ENCODE measurements at places on chromosomes 2 and 18.

GRCh38 chr2:42585779-42586178, 17.3 kb downstream of the MTA3 start:
- no peak for DNase-seq

DNA sequence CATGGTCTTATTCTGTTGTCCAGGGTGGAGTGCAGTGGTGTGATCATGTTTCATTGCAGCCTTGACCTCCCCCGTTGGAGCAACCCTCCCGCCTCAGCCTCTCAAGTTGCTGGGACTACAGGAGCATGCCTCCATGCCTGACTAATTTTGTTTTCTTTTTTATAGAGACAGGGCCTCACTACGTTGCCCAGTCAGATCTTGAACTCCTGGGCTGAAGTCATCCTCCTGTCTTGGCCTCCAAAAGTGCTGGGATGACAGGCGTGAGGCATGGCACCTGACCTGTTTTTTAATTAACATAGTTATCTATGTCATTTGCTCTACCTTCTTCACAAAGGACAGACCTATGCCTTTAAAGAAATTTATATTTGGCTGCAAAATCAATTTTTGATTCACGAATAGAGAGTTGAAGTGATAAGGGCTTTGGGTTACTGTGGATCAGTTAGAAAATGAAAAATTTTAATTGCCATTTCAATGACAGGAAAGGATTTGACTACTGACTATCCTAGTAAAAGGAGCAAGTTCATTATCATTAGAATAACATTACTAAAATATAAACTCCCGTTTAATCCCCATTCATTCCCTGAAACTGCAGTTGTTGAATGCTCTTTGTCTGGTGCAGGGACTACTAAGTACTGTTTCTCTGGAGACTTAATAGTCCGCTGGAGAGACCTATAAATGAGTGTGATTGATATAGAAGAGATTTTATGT, 3.7 kb downstream of the RNF138 start:
- no peak for DNase-seq

- no peak for DNase-seq
Observed at GRCh38 chr2:74493546-74493945, 5.9 kb downstream of the LBX2 start.

- no peak for DNase-seq
Observed at GRCh38 chr2:162053808-162054155, 20.2 kb downstream of the DPP4 start.

DNA sequence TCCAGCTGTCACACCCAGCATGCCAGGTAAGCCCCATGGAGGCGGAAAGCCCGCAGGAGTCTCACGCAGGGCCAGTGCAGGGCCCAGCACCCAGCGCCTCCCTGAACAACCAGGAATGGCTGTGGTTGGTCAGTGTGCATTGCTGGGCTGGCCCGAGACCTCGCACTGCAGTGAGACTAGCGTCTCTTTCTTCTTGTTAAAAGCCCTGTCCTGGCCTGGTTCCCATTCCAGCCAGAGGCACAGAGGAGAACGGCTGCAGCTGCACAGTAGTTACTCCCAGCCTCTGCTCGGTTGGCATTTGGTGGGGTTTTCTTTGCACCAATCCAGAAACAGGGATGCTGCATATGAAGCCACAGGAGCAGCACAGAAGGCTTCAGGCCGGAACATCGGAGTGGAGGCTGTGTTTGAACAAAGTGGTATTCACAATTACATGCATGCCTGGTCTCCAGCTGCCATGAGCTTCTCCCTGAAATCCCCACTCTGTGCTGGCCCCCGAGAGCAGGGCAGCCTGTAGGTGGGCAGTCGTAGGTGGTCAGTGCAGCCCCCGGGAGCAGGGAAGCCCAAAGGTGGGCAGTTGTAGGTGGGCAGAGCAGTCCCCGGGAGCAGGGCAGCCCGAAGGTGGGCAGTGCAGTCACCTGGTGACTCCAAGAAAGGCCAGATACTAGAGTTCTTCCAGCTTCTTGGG, 163.7 kb upstream of the PXDN start:
- peak; percentile 25 for DNase-seq

GRCh38 chr2:230178546-230179485, 41.0 kb downstream of the SP110 start:
- no peak for DNase-seq

- no peak for DNase-seq
Observed at GRCh38 chr2:34666821-34667220, 1067.7 kb upstream of the FAM98A start.

DNA sequence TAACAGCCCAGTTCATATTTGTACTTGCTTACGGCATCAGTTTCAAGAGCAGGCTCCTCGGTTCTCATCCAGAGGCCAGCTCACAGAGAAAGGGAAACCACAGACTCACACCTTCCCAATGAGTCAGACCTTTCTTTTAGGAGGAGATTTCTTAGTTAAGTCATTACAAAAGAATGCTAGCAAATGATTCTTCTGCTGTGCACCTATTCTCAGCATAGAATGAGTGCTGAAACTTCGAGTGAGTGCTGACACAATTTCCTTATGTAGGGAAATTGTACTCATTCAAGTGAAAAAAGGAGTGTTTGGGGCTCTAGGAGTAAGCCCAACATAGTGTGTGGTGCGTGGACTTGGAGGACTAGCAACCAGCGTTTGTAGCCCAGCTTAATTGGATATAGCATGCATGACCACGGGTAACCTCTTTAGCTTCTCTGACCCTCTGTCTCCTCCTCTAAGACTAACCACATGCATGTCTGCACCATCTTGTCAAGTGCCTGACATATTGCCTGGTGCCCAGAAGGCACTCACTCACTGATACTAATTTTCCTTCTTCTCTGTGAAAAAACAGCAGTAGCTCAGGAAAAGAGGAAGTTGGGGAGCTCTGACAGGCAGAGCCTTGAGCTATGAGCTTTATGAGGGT, 87.0 kb downstream of the ALPK2 start:
- peak; percentile 51 for DNase-seq

- DNase-seq, result no peak
Observed at GRCh38 chr2:88074854-88075292, 7.2 kb downstream of the SMYD1 start.

- no peak for DNase-seq
Observed at GRCh38 chr2:26681656-26682055, 10.9 kb upstream of the KCNK3 start.

DNA sequence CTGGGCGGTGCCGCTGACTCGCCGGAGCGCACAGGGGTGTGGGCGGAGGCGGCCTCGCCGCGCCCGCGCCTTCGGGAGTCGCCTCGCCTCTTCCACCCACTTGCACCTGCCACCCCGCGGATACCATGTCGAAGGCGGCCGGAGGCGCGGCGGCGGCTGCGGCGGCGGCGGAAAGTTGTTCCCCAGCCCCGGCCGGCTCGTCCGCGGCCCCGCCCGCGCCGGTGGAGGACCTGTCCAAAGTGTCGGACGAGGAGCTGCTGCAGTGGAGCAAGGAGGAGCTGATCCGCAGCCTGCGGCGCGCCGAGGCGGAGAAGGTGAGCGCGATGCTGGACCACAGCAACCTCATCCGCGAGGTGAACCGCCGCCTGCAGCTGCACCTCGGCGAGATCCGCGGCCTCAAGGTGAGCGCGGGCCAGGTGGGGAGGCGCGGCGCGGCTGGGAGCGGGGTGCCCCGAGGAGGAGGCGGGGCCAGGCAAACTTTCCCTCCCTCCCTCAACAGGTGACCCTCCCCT, 766 bp downstream of the CCDC85A start:
- no peak for DNase-seq

- peak; percentile 54 for DNase-seq
Observed at GRCh38 chr2:155714983-155715382, 617.5 kb downstream of the NR4A2 start.

- no peak for DNase-seq
Observed at GRCh38 chr18:22640281-22640842, 222.6 kb upstream of the CTAGE1 start.

DNA sequence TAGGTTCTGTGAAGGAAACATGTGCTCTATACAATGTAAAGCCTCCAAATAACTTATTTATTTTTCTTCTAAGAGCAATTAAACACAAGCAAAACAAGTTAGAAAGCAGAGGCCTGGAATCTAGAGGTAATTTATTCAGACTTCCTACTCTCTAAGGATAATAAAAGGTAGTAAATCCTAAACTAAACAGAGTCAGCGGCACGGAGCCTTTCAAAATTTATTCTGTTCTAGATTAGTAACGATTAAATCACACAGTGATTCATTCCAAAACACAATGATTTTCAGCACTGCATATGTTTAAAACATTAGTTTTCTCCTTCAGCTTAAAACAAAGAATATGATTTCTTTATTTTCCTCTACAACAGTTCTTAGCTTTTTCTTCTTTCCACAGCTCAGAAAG, 160.9 kb downstream of the FBXO15 start:
- no peak for DNase-seq

All from pons (tissue), 1 donor.